SK-N-DZ (cell line): ENCODE measurements at places on chromosomes 1 and 21.

GRCh38 chr1:98287626-98288025, 366.8 kb upstream of the DPYD start:
- DNase-seq: no peak

DNA sequence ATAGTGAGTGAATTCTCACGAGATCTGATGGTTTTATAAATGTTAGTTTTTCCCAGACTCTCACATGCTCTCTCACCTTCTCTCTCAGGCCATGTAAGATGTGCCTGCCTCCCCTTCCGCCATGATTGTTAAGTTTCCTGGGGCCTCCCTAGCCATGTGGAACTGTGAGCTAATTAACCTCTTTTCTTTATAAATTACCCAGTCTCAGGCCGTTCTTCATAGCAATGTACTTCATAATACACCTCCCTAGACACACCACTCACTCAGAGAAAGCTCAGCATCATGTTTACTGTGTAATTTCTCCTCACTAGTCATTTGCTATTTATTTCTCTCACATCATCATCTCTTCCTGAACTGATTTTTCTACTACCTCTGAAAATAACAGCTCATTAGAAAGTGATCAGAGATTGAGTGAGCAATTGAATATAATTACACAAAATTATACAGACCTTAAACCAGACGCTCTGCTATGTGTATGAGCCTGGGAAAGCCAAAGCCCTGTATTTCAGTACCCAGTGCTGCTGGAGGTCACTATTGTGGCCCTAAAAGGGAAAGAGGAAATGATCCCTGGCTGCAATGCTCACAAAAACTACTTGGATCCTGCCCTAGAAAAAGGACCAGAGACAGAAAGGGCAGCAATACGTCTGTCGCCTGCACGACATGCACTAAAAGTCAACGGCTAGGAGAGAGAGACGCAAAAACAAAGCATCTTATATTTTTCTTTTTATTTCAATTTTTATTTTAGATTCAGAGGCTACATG, 284.5 kb downstream of the DSCAM start:
- no peak for DNase-seq

DNA sequence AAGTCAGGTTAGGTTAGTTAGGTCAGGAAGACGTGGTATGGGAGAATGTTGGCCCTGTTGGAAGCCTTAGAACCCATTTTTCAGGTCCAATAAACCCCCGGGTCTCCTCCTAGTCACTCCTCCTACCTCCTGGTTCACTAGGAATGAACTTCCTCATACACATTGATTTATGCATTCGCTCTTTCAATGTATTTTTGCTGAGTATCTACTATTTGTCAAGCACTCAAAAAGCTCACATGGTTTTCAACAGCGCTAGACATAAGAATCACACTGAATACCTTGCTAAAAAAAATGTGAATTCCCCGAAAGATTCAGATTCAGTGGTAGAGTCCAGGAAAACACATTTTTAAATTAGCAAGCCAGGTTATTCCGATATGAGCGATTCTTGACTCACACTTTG, 85.8 kb upstream of the LRRN2 start:
- no peak for DNase-seq

GRCh38 chr1:38891753-38892152, 10.4 kb upstream of the GJA9 start:
- no peak for DNase-seq

DNA sequence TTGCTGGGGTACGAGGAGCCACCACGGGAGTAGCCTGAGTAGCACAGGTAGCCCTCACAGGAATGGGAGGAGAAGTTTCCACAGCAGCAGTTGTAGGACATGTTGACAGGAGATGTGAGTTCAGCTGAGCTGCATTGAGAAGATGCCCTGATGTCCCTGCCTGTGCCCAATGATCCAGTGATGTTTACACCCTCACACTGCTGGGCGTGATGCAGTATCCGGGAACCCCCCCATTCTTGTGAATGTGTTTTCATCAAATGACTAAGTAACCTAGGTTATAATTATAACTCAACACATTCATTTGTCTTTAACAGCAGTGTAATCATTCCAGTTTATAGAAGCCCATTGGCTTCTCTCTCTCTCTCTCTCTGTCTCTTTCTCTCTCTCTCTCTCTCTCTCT, at the start of gene KRTAP23-1:
Gene KRTAP23-1, minus strand, starts transcription at position 101 of the 400 bp plus-strand sequence. Its CDS starts 0 bp downstream, at position 101.
- no peak for DNase-seq

DNA sequence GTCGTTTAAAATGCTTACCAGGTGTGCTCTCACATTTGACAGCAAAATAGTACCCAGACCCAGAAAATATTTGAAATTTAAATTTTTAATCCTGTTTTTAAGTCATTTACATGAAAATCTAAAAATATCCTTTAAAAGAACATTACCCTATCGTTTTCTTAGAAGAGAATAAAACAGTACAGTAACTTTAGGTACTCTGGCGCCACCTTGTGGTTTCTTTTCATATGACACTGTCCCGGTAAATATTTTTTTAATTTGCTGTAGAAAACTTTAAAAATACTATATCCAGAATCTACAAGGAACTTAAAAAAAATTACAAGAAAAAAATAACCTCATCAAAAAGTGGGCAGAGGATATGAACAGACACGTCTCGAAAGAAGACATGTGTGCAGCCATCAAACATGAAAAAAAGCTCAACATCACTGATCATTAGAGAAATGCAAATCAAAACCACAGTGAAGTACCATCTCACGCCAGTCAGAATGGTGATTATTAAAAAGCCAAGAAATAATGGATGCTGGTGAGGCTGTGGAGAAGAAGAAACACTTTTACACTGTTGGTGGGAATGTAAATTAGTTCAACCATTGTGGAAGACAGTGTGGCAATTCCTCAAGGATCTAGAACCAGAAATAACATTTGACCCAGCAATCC, 129.2 kb downstream of the RGS21 start:
- peak; percentile 40 for DNase-seq

DNA sequence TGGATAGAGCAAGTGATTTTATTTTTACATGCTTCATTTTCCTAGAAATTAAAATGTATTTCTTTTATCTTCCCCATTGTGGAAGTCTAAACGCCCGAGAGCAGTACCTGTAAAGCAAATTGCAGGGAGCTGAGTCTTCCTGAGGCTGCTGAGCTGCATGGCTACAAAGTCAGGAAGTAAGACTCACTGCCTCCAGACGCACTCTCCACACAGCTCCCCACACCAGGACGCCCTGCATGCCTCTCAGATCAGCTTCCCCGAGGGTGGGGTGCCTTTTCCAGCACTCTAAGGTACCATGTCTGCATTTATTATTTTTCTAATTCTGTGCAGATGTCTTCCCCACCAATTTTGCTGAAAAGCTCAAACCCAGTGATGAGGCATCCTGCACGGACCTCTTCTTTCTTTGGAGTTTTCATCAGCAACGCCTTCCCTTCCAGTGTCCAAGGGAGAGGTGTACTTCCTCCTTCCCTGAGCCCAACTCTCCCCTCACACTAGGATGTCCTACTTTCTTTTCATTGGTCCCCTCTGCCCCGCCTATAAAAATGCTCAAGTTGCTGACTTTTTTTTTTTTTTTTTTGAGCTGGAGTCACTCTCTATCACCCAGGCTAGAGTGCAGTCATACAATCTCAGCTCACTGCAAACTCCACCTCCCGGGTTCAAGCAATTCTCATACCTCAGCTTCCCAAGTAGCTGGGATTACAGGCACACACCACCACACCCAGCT, 114.7 kb downstream of the PCNX2 start:
- no peak for DNase-seq

DNA sequence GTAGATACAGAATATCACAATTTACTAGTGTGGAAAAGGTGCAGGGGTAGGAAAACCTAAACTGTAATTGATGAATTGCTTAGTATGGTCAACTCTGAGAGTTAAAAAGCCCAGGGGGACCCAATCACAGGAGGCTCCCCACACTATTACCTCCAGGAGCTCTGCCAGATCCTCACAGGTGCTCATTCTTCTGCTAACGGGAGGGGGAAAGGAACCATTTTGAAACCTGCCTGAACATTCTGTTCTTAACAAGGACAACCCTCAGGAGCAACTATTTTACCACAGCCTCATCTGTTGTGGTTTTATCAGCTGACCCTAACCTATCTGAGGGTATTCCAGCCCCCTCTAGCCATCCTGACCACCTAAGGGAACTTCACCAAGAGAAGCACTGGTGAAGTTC, 19.1 kb downstream of the PDIK1L start:
- no peak for DNase-seq

DNA sequence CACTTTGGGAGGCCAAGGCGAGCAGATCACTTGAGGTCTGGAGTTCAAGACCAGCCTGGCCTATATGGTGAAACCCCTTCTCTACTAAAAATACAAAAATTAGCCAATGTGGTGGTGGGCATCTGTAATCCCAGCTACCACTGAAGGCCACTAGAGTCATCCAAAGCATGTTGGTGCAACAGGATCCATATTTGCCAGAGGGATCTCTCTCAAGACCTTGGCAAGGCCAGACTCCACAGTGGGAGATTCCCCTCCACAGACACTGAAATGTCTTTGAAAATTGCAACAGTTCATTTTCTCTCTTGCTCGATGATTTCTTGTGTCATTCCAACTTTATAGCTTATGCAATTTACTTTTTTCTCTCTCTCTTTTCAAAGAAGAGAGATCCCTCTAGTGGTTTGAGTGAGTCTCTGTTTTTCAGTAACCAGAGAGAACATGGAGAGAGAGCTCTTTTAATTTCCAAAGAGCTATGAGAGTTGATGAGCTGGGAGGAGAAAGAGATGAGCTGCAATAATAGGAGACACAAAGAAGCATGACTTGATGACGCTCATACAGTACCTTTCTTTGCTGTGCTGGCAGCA, 176.8 kb upstream of the USP25 start:
- no peak for DNase-seq

DNA sequence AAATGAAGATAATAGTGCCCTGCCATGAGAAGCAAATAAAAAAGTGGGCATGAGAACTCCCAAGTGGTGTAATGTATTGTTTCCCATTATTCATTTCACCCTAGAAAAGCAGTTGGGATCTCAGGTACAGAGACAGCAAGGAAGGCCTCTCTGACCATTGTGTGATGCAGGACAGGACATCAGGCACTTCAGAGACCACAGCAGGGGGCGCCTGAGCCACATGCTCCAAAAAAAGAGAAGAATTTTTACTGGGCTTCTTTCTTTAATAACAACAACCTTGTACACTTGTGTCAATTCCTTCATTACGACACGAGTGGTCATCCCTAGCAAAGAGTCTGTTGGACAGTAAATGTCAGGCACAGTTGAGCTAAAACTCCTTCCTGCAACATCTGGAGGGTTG, 533.3 kb downstream of the OMA1 start:
- no peak for DNase-seq

DNA sequence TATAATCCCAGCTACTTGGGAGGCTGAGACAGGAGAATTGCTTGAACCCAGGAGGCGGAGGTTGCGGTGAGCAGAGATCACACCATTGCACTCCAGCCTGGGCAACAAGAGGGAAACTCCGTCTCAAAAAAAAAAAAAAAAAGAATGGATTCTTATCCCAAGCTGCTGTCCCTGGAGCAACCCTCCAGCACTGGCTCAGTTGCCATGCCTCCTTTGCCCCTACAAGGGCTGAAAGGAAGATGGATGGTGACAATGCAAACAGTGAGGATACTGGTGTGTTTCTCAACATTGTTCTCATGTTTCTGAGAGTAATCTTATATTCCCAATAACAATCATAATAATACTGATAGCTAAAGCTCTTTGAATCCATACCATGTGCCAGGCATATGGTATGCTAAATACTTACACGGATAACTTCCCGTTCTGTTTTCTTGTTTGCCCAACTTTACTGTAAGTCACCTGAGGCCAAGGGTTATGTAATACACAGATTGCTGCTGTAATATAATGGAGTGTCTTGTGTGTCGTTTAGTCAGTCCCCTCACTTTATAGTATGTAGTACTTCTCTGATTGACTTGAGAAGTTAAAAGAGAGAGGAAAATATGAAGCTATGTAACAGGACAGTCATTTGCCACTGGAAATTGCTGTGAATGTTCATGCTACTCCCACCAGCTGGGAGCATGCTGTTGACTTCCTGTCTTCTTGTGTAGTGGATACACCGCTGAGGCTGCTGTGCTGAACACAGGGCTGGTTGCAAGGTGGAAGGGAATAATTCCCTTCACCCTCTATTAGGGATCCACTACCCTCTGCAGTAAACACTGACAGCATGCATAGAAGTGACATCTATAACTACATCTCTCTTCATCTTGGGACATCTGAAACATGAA, 153.6 kb downstream of the CNIH3 start:
- DNase-seq: no peak

DNA sequence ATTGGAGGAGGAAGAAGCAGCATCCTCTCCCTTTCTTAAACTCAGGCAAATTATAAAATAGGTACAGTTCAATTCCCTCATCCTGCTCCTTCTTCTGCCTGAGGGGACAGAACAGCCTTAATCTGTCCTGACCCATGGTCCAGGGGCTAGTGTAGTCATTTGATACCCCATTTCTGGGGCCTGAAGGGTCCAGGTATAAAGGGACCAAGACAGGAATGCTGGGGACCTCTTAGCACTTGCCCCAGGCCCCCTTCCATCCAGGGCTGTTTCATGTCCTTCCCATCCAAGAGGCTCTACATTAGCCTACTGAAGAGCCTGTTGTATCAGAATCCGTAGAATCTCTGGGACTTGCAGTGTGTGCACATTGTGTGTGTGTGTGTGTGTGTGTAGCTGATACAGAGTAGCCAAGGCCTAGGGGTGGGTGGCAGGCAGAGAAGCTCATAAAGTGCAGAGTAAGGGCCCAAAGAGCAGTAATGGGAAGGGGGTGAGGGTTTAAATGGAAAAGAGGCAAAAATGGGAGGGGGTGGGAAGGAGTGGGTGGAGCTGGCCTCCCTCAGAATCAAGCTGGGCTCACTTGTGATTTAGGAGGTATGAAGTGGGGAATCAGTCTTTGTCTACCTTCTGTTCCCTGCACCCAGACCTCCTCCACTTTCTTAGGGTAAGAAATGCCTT, 32.4 kb downstream of the RUNX1 start:
- no peak for DNase-seq

DNA sequence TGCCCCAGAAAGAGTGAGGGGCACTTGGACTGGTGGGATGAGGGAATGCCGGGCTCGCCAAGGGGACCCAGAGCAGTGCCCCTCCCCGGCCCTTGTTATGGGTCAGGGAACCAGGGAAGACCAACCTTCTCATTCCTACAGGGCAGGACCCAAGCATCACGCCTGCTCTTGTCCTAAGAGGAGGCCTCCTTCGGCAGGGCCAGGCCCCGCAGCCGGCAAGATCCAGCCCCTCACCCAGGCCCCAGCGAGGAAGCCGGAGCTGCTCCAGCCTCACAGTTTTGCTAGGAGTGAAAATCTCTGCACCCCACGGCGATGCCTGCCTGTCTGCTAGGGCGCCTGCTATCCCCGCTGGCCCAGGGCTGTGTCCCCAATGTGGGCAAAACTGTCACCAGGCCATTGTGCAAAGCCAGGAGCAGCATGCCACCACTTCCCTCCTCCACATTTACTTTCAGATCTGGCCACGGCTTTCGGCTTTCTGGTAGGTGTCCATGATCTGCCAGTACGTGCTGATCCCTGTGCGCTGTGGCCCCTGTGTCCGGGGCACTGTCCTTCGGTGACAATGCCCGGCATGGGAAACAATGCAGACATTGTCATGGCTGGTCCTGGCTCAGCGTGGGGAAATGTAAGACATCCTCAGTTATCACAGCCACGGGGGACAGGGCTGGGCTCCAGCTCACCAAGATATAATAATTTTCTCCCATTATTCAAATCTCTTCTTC, 9.6 kb downstream of the ACTRT2 start:
- DNase-seq: no peak
